ENCODE measurements at places on chromosomes 12 and 14. TPM values are rescaled to one million over a fixed set of nuclear protein-coding genes. Genes with fewer than 3 reads are reported as not detected.
A peak's percentile ranks its signal among the peaks of the same experiment; 100 is the strongest.

- no peak for ATAC-seq
Measured at GRCh38 chr12:54134850-54135249, 53.9 kb downstream of the SMUG1 start.

- peak; percentile 79 for ATAC-seq
Measured at GRCh38 chr12:98741556-98742265, 96.6 kb downstream of the APAF1 start.

- no peak for ATAC-seq
Measured at GRCh38 chr12:60947533-60947932, 1312.7 kb upstream of the USP15 start.

DNA sequence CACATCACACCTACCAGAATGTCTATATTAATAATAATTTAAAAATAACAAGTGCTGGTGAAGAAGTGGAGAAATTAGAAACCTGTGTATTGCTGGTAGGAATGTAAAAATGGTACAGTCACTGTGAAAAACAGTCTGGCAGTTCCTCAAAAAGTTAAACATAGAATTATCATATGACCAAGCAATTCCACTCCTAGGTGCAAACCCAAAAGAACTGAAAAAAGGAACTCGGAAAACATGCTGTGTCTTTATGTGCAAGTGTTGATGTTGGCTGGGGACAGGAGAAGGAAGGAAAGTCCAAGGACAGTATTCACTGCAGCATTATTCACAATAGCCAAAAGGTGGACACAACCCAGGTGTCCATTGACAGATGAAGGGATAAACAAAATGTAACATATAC lies 146.5 kb downstream of the TTC7B start:
- no peak for ATAC-seq

GRCh38 chr12:5096241-5096924 lies 52.7 kb downstream of the KCNA5 start:
- no peak for ATAC-seq

DNA sequence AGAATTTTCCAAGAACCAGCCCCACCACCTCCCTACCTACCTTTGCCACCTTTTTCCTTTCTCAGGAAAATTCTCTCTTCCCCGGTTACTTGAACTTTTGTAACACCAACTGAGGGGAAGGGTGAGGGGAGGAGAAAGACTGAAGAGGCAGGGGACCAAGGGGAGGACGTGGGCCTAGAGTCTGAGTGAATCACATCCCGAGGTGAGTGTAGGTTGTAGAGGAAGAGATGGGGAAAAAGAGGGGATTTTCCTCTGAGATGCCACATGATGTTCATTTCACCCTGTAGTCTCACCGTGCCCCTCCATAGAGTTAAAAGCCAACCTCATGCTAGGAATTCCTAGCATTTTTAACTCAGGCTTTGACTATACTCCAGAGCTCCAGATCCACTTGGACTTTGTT lies 311.8 kb downstream of the RPAP3 start:
- ATAC-seq = no peak

GRCh38 chr12:9751204-9752144 lies 9.2 kb downstream of the CD69 start:
- no peak for ATAC-seq

The ACTN1 gene
- total RNA-seq = 17.1 TPM
